ENCODE measurements at places on chromosomes 16 and 17.
A peak's percentile ranks its signal among the peaks of the same experiment; 100 is the strongest.

- no peak for DNase-seq
These were observed 159.9 kb downstream of the ANKFN1 start for GRCh38 chr17:56313201-56313600.

DNA sequence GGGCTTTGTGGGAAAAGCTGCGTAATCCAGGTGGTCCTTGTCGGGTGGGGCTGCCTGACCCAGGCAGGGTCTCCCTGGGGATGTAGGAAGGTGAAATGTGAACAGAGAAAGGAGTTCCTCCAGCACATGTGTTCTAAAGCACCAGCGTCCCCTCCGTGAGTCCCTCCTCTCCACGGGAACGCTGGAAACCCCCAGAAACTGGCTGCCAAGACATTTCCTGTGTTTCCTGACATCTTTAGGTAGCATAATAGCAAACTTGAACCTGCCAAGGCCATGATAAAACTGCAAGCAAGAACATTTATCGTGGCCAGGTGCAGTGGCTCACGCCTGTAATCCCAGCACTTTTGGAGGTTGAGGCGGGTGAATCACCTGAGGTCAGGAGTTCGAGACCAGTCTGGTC lies 12.6 kb upstream of the PYDC1 start:
- no peak for DNase-seq

GRCh38 chr17:50174444-50174843 lies 8.6 kb downstream of the SGCA start:
- DNase-seq: no peak

DNA sequence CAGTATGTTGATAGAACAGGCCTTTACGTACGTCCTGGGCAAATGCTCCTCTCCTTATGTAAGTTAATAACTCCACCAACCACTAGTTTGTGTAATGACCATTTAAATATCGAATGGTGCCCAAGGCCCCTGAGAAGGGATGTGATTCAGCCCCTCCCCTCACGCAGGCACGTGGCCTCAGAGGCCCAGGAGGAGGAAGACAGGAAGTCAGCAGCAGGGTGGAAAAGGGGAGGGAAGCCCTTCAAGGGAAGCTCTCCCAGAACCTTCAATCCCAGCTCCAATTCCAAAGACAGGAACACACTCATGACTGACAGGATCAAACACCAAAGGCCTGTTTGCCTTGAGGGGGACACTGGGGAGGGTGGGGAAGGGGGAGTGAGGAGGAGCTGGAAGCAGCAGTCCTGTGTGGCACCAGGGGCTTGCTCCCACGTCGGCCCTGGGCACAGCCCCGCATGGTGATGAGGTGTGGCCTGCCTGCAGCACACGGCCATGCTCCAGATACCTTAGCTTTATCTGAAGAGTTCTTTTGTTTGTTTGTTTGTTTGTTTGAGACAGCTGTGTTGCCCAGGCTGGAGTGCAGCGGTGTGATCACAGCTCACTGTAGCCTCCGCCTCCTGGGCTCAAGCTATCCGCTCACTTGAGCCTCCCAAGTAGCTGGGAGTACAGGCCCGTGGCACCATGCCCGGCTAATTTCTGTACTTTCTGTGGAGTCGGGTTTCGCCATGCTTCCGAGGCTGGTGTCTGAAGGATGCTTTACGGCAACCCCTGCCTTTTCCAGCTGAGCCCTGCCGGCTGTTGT lies 105.0 kb downstream of the ZNF778 start:
- no peak for DNase-seq

DNA sequence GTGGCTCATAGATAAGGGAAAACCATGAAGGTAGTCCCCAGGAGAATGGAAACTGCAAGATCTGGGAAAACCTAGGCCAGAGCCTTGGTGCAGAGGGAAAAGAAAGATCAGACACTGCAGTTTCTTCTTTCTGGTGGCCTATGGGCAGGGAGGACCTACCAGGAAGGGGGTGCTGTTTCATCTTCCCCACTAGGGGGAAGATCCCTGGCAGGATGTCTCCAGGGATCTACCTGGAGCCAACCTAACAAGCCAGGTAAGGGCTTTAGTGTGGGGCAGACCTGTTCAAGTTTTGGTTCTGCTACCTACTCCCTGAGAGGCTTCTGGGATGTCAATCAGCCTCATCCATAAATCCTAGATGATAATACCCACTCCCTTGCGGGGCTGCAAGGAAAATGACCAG lies 21.4 kb downstream of the TOM1L2 start:
- no peak for DNase-seq

GRCh38 chr17:68277807-68278206 lies 13.1 kb downstream of the SLC16A6 start:
- DNase-seq: no peak

DNA sequence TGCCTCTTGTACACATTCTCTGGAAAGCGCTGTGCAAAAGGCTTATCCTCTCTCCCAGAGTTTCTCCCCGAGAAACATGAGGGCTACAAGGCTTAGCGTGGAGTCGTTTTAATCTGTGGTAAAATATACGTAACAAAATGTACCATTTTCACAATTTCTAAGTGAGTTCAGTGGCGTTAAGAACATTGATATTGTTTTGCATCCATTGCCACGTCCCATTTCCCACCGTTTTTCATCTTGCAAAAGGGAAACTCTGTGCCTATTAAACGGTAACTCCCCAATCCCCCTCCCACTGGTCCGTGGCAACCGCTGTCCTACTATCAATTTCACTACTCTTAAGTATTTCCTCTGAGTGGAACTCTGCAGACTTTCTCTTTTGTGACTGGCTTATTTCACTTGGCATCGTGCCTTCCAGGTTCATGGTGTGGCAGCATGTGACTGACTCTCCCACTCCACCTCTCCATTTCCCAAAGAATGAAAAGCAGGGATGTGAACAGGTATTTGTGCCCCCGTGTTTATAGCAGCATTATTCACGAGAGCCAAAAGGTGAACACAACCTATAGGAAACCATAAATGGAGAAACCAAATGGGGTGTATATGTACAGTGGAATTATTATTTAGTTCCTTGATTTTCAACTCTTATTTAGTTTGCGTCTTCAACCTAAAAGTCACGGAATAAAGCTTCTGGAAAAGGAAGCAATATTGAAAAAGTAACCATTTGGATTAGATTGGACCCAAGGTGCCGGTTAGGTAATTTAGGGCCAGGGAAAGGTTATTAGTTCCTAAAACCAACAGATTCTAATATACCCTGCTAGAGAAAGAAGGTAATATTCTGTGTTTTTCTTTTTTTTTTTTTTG lies 1.1 kb upstream of the USP32 start:
- peak; percentile 48 for DNase-seq

DNA sequence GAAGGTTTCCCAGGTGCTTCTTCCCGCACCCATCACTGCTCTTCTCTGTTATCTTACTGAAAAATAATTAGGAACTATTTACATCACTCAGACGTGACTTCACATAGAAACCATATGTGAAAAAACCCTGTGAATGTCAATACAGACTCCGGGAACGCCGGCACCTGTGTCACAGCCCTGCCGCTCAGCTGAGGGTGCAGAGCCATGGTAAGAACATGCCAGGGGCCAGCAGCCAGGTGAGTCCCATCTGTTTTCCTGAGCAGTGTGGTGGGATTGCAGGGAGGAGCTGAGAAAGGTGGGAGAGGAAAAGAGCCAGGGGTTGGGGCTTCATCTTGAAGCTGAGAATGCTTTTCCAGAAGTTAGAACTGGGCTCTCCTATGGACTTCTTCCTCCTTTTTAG lies 13.7 kb downstream of the FOXF1 start:
- DNase-seq: no peak

Measured in GM12878 (cell line).